Smooth muscle cell of the pulmonary artery (primary cell): ENCODE measurements at places on chromosomes 7 and 10. TPM values are rescaled to one million over a fixed set of nuclear protein-coding genes. Genes with fewer than 3 reads are reported as not detected.

GPR26 gene
- total RNA-seq, result not detected in 2 replicates

TMEM236 gene
- under 0.01 and 0.07 TPM in 2 replicates for total RNA-seq

USP54 gene
- total RNA-seq, result 6.6 and 11.0 TPM in 2 replicates

CCDC172 gene
- total RNA-seq, result not detected in 2 replicates

PSD gene
- total RNA-seq, result 2.0 and 3.7 TPM in 2 replicates

FAM237B gene
- not detected in 2 replicates for total RNA-seq

FAM221A gene
- total RNA-seq, result 1.4 and 1.5 TPM in 2 replicates

NHLRC2 gene
- total RNA-seq, result 14.2 and 15.2 TPM in 2 replicates

LGI1 gene
- 0.13 TPM in 1 of 2 replicates, not detected in the other for total RNA-seq

FBXO24 gene
- total RNA-seq, result 0.13 and 0.20 TPM in 2 replicates

KCNK18 gene
- not detected in 2 replicates for total RNA-seq

TMEM229A gene
- total RNA-seq, result 0.07 and 0.39 TPM in 2 replicates
